ENCODE measurements at places on chromosomes 4 and X.

- DNase-seq = no peak
Measured at GRCh38 chr4:55907469-55907868, 41.3 kb upstream of the CEP135 start.

DNA sequence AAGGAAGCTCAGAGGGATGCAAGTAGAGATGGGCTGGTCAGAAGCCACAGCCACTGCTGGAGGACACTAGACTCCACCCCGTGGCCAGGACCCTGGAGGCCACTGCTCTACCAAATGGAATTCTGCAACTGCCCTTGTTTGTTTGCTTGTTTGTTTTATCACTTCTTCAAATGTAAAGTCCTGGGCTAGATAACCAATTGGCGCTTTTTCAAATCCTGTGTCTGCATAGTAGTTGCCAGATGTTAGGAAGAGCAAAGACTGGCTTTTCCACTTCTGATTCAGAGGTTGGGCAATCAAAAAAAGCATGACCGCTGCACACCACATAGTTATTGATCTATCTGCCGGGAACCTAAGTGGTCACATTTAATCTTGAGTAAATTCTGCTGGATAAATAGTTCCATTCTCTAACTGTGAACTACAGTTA is 255.2 kb upstream of the SFRP2 start:
- DNase-seq = no peak

- DNase-seq = no peak
Measured at GRCh38 chrX:110588164-110588563, 207.5 kb downstream of the CHRDL1 start.

GRCh38 chrX:97397371-97397770 is 513.7 kb downstream of the RPA4 start:
- no peak for DNase-seq

- DNase-seq = no peak
Measured at GRCh38 chr4:140004549-140004895, 149.5 kb downstream of the MAML3 start.

DNA sequence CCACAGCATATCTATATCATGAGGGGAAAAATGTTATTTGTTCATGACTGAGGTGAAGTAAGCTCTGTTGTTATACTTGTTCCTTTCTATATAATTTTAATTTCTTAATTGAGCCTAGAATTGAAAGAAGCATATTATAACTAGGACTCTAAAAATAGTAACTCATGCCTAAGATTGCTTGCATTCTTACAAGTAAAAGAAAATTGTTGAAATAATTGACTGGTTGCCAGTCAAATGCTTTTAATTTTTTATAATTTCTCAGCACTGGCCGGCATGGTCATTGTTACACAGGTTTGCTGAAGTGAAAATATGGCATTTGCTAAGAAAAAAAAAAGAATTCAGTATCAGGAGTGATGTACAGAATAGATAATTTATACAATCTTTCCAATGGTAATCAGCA is 104.8 kb downstream of the GASK1B start:
- no peak for DNase-seq

DNA sequence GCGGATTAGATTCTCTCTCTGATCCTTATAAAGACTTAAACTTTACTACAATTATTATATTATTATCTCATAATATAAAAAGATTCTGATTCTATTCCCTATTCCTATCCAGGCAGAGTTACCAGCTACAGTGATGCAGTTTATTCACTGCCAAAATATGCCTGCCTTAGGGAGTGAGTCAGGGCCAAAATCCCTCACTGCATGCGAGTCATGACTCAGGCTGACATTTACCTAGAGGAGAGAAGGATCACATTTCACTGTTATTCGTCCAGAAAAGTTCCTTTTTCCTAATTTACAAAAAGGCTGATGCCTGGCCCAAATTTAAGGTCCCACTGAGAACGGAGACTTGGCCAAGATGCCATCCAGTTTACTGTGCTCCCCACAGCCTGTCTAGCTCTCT is 168.5 kb upstream of the LDB2 start:
- DNase-seq = no peak

DNA sequence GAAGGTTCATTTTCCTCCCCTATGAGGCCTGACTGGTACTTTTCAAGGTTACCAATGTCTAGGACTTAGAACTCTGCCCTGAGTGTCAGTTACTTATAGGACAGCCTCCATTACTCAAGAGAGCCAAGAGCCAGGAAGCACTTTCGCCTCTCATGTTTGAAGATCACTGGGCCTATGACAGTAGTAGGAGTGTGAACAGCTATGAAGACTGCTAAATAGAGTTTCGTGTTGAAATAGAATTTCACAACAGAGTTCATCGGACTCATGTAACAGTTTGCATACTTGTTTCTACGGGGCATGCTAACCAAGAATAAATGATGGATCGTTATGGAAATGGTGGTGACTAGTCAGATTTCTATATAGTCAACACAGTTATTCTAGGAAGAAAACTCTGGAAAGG is 97.8 kb upstream of the GPC4 start:
- no peak for DNase-seq

DNA sequence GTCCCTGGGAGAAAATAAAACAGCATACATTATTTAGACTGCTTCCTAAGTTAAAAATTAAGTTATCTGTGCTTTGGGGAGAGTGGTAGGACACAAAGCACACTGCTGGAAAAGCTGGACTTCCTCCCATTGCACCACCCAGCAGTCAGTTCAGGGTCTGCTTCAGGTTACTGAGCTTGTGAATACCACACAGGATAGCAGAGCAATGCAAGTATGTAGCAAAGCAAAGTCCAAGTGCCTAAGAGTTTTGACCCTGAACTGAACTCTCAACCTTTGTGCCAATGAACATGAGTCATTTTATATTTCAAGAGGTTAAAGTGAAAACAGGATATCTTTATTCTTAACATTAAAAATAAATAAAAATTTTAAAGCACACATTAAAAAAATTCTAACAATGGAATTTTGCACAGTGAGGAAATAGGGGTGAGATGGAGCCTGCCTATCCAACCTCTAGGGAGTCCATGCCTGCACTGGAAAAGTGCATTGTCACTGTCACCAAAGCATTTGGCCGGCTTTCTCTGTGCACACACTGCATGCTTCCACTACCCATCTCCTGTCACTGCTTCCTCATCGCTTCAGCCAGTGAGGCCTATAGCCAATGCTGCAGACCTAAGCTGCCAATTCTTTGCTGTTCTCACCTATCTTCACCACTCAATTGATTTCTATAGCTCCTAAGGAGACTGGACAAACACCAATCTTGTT is 50.9 kb downstream of the ABCG2 start:
- DNase-seq = no peak

- no peak for DNase-seq
Measured at GRCh38 chr4:1199556-1200331, 27.4 kb upstream of the SPON2 start.

DNA sequence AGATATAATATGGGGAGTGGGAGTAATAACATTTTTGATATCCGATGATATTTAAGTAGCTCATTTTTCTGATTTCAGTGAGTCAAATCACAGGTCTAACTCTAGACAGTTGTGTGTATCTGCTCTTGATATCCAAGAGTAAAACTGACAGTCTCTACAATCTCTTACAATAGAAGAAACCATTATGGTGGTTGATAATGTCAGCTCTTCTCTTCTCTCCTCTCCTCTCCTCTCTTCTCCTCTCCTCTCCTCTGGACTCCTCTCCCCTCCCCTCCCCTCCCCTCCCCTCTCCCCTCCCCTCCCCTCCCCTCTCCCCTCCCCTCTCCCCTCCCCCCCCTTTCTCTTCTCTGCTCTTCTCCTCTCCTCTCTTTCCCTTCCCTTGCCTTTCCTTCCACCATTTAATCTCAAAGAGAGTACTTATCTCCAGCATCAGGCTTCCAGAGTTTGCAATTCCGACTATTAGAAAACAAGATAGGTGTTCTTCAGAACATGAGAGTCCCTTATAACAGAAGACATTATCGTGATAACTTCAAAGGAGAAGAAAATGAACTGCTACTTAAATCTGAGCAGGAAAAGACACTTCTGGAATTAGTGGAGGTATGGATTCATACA is 6.2 kb downstream of the TDO2 start:
- no peak for DNase-seq

GRCh38 chrX:96776966-96777365 is 92.3 kb downstream of the DIAPH2 start:
- DNase-seq = no peak

DNA sequence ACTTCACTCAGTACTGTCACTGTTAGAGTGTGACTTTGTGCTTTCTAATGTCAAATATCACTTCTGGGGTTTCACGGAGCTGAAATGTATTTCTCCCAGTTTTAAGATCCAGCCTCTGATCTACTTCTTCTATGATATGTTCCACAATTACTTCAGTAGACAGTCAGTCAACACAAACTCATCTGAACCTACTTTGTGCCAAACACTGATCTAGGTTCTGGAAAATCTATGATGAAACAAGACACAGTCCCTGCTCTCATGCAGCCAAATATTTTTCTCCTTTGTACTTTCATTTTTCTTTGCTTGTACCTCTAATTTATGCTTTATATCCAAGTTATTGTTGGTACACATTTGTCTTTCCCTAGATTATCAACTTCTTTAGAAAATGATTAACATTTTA is 641.3 kb upstream of the FTHL17 start:
- no peak for DNase-seq

- no peak for DNase-seq
Measured at GRCh38 chr4:86556791-86557415, 37.2 kb upstream of the PTPN13 start.

DNA sequence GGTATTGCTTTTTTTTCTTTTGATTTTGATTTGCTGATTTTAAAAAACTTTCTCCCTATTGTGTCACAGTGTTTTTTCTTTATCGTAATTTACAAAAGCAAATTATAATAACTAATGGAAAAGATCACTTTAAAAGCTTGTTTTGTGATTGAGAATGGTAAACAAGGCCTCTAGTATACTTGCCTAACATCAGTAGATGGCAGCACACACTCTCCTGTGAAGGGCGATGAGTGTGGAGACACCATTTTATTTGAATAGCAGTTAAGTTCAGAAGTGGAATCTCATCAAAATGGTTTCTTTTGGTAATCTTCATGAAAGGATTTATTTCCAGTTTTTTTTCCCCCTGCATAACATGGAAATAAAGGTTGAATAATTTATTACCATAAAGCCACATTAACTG is 72.3 kb downstream of the PAK3 start:
- DNase-seq = no peak

DNA sequence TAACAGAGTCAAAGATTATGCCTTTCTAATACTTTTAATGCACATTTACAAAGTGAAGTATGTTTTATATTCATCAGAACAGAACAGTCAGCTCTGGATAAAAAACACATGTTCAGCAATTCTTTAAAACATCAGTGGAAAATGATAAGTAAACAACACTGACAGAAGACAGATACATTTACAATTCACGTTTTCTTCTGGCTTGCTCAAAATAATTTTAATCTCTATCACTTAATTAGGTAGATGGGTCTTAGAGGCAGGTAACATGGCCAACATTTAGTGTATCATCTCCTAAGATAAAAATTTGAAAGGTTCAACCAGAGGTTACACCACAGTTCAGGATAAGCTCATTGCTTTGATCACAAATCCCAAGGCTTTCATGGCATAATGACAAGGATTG is 156.8 kb upstream of the MAB21L2 start:
- DNase-seq = no peak

GRCh38 chrX:30904186-30904585 is 15.1 kb upstream of the TAB3 start:
- no peak for DNase-seq

DNA sequence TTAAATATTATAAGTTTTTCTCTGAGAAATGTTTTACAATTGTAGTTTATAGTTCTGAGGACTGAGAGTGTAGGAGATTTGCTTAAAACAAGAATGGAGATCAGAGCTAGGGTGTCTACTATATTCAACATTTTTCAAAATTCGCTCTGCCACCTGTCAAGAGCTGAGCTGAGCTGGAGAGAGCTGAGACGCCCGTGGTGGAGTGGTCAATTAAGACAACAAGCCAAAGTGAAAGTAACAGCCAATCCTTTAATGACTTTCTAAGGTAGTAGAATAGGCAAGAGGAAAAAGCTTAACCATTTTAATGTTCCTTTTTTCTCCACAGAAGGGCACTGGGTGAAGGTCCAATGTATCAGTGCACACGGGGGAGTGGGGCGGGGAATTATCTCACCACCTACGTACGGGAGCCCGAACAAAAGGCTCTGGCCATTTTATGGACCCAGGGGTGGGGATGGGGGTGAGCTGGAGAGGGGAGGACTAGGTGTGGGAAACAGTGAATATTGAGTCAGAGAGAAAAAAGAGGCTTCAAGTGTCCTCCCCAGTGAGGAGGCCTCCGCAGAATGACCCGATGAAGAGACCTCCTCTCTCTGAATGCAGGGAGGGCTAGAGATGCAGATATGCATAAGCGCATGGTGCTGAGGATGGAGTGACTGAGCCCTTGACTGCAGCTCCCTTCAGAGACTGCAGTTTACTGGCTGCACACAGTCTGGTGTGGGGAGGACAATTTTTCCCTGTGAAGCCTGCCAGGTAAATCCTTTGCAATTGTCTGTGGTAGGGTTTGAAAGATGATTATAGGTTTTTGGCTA is 60.8 kb downstream of the SPCS3 start:
- DNase-seq = no peak

Measured in T-helper 22 cell (primary cell).